ENCODE measurements at places on chromosomes 5 and 9.

DNA sequence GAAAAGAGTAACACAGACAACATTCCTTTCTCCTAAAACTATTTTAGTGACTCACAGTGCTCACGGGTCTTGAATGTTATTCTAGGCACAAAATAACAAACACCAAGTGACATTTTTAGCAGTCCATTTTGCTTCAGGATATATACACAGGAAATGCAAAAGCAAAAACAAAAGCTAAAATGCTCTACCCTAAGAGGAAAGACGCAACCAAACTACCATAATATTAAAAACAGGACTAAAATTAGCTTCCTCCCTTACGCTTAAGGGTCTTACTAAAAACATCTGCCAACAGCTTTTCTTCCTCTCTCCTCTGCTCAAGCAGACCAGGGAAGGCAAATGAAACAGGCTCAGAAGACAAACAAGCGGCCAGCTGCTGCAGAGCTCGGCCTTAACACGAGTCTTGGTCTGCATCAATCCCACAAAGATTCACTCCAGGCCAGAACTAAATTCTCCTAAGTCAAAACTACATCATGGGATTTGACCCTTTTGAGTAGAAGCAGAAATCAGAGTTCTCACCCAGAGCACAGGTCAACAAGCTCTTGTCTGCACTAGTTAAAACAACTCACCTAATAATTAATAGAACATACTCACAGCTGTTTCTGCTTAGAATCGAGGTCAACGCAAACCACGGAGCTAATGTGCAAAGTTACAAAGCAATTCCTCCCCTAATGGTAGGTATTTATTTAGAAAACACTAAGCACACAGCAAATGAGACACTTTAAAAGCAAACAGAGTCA is 62.3 kb downstream of the RAPGEF1 start:
- DNase-seq, result no peak

- DNase-seq, result no peak
Observed at GRCh38 chr9:135592331-135592590, 30.7 kb downstream of the PAEP start.

- no peak for DNase-seq
Observed at GRCh38 chr9:116547729-116548426, 139.2 kb upstream of the TRIM32 start.

- DNase-seq, result no peak
Observed at GRCh38 chr5:33371660-33372059, 69.1 kb upstream of the TARS1 start.

DNA sequence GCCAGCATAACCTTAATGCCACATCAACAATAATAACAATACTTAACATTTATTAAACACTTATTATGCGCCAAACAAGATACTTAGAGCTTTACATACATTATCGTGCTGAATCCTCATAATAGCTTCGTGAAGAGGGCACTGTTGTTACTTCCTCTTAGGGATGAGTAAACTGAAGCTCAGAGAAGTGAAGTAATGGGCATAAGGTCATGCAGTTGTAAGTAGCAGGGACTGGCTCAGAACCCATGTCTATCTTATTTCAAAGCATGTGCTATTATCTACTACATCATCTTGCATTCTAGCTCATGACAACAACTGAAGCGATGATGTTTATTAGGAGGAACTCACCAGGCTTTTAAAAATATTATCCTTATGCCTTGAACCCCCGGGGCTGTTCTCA is 34.9 kb upstream of the PPP3R2 start:
- DNase-seq, result no peak

DNA sequence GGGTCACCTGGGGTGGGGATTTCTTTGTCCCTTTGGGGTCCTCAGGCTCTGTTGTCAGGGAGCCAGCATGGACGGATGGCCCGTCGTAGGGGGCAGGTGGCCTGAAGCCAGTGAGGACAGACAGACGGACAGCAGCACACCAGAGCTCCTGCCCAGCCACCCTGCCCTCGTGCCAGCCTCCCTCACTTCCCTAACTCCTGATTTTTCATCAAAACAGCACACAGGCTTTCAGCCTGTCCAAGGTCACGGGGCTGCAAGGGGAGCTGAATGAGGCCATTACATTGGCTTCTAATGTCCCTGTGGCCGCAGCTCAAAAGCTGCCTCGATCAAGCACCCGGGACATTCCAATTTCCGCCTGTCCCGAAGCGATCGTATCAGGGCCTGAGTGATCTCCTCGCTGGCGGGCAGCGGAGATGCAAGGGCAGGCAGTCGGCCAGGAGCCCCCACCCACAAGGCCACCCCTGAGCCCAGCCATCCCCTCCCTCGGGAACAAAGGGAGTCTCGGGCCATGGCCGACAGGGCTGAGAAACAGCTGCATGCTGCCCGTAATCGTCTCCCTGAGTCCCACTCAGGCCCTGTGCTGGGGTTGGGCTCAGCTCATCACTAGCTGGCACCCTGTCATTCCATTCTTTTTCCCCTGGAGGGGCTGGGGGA is 50.5 kb upstream of the RNU6ATAC start:
- DNase-seq, result no peak

DNA sequence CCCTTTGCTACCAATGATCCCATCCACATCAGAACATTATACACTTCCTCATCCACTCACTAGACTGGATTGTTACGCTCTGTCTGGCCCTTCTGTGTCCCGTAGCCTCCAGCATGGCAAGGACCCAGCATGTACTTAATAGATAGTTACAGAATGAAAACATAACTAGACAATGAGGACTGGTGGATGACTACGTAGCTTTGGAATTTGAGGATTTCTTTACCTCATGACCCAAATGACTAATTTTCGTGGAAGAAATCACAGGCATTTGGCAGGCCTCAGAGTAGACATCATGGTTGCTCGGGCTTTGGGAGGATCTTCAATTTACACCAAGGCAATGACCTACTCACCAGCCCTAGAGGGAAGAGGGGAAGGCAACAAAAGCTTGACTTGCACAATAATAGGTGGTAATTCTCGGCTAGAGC is 299.8 kb downstream of the TLE1 start:
- DNase-seq, result no peak

GRCh38 chr9:127905004-127905728 is 5.8 kb upstream of the ST6GALNAC6 start:
- peak; percentile 62 for DNase-seq

DNA sequence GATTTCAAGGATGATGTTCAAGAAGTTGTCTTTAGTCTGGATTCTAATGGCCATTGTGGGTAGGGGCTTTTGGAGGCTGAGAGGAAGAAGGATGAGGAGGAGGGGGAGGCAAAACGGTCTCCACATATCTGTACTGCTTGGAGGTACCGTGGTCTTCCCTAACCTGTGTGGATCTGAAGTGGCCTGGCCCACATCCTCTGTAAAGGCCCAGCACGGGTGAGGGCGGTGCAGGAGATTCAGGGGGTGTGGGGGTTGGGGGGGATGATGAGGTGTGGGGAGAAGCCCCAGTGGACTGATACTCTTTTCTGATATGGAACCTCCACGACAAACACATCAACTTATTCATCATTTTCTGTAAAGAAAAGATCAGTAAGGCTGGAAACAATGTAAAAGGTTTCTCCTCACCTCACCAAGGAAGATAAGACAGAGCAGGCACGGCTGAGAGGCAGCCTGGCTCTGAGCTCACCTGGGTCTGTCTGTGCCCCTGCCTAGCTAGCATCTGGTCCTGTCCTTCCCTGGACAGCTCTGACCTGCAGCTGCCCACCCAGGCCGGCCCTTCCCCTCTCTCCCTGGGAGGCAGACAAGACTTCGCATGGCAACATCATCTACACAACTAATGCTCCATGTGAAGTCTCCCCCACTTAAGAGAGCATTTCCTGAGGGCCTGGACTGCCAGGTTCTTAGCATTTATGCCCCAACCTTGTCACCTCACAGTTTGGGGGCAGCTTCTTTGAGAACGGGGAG is 5.6 kb upstream of the IL3 start:
- no peak for DNase-seq

DNA sequence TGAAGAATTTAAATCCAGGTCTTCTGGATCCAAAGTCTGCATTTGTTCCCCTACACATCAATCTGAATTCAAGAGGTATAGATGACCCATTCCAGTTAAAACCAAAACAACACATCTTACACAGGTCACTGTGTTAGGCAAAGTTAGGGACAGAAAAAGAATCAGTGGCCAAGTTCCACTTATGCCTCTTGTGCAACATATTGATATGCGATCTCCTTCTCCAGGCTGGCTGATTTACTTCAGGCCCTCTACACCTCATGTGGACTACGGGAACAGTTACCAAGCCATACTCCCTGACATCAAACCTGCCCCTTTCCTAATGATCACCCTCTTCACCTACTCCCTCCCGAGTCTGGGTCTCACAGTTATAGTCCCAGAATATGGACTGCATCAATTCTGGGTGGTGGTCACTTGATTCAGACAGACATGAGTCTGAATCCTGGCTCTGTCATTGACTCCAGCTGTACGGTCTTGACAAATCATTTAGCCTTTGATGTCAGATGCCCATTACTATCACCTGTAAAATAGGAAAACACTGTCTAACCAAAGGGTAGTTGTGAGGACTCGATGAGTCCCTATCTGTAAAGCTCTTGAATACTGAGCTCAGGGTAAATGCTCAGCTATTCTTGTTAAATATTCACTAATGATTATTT is 26.0 kb downstream of the GOLGA1 start:
- DNase-seq, result no peak

DNA sequence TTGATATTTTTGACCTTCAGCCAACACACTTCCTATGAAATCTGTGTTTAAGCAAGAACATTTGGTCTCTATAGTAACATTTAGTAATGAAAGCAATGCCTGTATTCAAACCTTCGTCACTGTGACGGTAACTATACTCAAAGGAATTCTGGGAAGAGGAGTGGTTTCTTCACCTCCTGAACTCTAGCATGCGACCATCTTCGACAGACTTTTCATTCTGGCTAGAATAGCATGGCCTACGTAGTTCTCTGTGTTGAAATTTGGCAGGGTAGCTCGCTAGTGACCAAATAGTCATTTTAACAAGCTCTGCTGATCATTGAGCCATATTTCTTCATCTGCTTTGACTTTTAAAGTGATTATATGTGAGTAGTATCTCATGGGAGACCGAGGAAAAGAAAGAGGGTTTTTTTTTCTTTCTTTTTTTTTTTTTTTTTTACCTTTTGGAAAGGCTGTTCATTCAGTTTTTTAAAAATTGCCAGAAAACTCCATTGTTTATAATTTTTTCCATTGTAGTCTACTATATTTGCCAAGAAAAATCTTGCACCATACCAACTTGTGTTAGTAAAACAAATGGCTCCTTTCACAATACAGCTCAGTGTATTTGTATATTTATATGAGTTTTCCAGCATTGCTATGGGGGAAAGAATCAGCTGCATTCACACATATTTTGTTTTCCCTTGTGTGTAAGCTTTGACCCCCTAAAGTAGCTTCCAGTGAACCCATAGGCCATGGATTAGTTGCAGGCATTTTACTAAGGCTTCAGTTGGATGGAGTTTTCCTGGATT is 166.8 kb downstream of the NNT start:
- DNase-seq, result peak; percentile 3
